ENCODE measurements at places on chromosomes 11 and 22.

- DNase-seq, result no peak
These were observed 25.5 kb upstream of the EHF start for GRCh38 chr11:34595391-34595790.

- no peak for DNase-seq
These were observed 111.7 kb upstream of the RASSF10 start for GRCh38 chr11:12897390-12897789.

GRCh38 chr11:61869708-61870451, 21.5 kb downstream of the FADS3 start:
- no peak for DNase-seq

DNA sequence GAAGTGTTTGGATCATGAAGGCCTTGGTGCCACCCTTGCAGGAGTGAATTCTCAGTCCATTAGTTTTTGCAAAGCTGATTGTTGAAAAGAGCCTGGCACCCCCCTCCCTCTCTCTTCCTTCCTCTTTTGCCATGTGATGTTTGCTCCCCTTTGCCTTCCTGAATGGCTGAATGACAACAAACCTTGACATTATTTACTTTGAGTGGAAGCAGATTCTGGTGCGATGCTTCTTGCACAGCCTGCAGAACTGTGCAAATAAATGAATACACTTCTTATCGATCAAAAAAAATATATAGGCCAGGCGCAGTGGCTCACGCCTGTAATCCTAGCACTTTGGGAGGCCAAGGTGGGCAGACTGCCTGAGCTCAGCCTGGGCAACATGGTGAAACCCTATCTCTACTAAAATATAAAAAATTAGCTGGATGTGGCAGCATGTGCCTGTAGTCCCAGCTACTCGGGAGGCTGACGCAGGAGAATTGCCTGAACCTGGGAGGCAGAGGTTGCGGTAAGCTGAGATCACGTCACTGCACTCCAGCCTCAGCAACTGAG, 2.0 kb upstream of the NARS2 start:
- DNase-seq, result no peak

DNA sequence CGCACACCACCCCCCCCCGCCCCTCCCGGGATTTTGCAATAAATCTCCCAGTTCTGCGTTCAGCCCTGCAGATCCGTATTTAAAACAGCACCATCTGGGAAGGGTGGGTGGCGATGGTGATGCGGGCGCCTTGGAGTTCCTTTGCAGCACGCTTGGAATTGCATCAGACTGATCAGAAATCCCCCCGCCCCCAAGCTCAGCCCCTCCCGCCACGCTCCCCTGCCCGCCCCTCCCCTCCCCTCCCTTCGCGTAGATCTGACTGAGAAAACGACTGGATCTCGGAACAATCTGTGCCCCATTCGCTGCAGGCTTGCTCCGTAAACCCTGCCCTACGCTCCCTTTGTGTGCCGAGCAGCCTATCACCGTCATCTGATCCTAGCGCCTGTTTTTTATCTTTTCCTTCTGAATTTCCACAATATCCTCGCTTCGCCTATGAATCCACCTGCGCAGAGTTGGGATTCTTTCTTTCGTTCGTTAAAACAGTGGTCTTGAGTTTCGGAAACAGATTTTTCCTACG, 18.1 kb upstream of the BDNF start:
- DNase-seq, result no peak

DNA sequence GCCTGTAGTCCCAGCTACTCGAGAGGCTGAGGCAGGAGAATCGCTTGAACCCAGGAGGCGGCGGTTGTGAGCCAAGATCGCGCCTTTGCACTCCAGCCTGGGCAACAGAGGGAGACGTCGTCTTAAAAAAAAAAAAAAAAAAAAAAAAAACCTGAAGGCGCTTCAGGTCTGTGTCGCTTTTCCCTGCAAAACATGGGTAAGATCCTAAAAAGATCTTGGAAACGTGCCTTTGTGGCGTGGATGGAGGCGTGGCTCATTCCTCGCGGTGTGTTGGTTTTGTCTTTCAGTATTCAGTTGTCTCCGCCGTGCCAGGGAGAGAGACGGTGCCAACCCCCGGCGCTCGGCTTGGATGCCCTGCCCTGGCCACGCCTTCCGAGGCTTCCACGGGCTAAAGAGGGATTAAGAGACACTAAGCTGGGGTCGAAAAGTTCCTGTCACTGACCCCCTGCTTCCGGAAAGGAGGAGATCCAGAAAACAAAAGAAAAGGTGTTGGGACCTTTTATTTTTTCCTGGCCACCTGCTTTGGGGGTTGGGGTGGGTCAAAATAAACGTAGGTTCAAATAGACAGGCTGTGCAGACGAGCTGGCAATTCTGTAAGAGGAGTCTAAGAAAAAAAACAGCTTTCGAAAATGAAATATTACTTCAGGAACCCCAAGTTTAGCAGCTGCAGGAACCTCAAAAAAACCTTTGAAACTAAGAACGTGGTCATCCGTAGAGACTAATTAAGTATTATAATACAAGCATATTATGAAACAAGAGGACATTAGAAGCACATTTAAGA, 1.1 kb upstream of the SLC35F2 start:
- peak; percentile 83 for DNase-seq

DNA sequence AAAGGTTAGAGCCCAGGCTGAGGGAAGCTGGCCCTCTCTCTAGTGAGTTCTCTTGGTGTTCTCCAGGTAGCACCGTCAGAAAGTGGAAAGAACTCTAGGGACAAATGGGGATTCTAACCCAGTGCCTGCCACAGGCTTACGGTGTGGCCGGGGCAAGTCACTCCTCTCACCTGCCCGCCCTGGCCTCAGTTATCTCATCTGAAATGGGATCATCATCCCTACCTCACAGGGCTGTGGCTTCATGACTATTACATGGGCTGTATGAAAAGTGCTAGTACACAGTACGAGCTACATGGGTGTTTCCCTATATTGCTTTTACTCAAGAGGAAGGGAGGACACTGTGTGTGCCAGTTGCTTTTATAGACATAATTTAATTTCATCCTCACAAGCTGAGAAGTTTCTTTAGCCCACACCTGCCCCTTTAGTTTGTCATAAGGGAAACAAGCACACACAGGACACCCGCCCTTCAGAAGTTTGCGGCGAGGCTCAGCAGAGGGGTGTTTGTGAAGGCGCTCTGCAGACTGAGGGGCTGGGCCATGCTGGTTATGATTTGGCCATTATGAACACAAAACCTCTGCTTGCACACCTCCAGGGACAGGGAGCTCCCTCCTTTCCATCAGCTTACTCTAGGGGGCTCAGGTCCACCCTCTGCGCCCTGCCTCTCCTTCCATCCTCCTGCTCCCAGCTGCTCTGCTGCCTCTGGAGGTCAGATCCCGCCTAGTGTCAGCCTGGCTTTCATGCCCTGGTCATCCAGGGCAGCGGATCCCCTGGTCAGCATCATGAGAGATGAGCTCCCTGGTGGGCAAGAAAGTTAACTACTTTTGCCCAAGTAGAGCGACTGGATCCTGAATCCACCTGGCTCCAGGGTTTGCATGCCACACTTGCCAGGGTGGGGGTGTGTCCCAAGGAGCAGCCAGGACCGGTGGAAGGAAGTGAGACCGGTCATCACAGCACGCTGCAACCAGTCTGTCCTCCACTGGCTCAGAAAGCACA, 1.2 kb downstream of the KLHL35 start:
- no peak for DNase-seq

GRCh38 chr22:43005106-43005505, 9.8 kb downstream of the PACSIN2 start:
- DNase-seq, result no peak

GRCh38 chr22:27792452-27793161, 8.9 kb downstream of the MN1 start:
- DNase-seq, result no peak

Data from mesenteric fat pad (tissue), 1 donor.